Activated CD8-positive, alpha-beta memory T cell treated with anti-CD3 and anti-CD28 coated beads for 24 hours (primary cell): ENCODE measurements at places on chromosomes 2 and 18.

DNA sequence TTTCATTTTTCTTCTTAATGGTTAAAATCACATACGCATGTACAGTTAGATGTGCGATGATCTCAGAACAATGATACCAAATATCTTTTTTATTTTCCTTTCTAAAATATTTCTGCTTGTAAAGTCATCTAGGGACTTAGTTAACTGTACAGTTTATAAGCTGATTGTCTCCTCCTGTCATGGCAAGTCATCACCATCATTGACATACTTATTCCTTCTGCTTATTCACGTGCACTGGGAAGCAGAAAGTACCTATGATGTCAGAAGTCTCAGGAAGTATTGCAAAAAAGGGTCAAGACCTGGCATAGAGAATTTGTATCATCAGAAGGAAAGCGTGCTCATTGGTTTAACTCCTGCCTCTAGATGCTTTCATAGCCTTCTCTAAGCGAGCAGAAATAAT, 154.2 kb downstream of the DSC3 start:
- DNase-seq = no peak

- no peak for DNase-seq
Measured at GRCh38 chr18:5842653-5843052, 52.7 kb downstream of the TMEM200C start.

DNA sequence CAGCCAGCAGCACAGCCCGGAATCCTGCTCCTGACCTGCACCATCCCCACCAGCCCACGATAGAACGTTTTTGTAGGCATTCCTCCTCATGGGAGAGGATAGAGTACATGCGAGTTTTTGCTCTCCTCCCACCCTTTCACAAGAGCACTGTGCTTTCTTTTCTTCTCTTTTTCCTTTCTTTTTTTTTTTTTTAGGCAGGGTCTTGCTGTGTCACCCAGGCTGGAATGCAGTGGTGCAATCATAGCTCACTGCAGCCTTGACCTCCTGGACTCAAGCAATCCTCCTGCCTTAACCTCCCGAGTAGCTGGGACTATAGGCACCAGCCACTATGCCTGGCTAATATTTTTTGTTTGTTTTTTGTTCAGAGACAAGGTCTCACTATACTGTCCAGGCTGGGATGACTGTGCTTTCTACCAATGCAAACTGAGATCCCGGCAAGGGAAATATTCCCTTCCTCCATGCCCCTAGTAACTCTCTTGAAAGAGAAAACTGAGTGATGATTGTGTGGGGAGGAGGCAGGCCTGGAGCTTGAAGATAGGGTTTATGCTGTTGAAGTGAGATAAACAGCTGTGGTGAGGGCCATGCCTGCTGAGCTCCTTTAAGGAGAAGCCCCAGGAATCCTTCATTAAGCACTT, 82.6 kb upstream of the TXNDC2 start:
- no peak for DNase-seq

DNA sequence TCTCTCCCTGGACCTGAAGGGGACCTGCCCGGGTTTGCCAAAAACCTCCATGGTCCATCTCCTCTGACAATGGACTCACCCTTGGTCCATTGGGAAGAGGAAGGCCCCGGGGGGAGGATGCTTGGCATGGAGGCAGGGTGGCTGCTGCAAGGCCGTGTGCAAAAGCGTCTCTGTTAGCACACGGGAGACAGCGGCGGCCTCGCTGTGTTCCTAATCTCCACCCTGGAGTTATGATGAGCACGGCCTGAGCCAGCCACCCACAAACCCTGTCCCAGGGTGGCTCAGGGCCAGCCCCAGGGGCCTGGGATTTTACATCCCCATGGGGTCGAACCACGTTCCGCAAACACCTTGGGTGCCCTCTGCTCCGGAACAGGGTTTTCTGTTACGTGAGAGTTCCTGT, 35.8 kb downstream of the AQP12A start:
- DNase-seq = no peak

DNA sequence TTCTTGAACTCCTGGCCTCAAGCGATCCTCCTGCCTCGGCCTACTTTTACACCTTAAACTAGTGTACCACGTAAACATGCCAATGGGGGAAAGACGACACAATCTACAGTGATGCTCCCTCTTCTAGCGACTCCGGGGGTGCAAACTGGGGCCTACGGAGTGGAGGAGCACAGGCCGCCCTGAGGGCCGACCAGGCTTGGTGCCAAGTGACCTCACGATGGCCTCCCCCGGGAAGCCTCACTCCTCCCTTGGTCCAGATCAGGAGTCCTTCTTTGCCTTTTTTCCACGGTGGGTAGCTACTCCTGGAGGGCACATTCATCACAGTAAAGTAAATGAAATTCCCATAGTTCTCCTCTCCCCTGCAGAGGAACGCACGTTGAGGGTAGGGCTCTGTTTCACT, 73.5 kb downstream of the HNRNPLL start:
- DNase-seq = no peak

DNA sequence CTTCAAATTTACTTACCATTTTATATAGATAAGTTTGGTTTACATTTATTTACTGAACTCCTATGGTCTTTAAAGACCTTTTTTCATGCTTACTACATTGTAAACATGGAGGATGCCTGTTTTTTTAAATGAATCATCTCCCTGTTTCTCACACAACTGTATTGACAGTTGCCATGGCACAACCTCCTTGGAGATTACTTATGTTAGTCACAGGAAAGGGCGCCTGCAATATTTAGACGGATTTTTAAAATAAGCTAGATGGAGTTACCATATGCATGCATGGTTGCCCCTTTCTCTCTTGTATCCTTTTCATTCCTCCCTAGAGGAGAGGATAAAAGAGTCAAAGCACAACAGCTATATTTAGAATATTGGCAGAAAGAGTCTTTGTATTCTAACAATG, 34.8 kb upstream of the CCDC102B start:
- no peak for DNase-seq

DNA sequence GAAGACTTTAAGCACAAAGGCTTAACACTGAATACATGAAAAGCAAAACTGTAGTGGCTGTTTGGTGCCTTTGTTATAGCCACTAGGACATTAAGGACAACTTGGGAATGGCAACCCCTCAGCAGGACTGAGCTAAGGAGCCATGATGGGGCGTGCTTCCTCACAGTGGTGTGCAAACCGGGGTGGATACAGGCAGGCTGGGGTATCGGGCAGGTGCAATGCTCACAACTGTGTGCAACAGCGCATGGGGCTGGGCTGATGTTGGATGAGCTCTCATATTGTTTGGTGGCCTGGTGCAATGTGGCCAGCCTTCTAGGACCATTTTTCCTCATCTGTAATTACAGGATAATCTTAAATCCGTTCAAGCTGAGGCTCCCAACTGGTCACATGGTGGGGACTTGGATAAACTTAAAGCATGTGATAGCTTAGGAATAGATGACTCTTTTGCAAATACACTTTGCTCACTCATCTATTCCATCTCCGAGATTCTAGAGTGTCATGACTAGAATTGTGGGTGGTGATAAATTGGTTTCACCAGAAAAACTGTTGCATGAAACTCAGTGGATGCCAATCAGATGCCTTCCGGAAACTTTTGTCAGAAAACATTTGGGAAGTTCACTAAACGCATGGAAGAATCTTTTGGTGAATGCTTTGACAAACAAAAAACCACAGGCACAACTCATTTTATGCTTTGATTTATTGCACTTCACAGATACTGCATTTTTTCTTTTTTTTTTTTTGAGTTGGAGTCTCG, 116.5 kb downstream of the PXDN start:
- DNase-seq = no peak
